ENCODE measurements at places on chromosomes 1 and 21. TPM values are rescaled to one million over a fixed set of nuclear protein-coding genes. Genes with fewer than 3 reads are reported as not detected.

LCE6A gene
- not detected for polyA plus RNA-seq

GRCh38 chr1:201928266-201928665 lies 18.1 kb downstream of the LMOD1 start:
- DNase-seq: no peak

GRCh38 chr1:212964102-212964501 lies 13.8 kb downstream of the VASH2 start:
- no peak for DNase-seq

- peak; percentile 83 for DNase-seq
These were observed 23.9 kb upstream of the KCTD3 start for GRCh38 chr1:215543191-215543606.

DNA sequence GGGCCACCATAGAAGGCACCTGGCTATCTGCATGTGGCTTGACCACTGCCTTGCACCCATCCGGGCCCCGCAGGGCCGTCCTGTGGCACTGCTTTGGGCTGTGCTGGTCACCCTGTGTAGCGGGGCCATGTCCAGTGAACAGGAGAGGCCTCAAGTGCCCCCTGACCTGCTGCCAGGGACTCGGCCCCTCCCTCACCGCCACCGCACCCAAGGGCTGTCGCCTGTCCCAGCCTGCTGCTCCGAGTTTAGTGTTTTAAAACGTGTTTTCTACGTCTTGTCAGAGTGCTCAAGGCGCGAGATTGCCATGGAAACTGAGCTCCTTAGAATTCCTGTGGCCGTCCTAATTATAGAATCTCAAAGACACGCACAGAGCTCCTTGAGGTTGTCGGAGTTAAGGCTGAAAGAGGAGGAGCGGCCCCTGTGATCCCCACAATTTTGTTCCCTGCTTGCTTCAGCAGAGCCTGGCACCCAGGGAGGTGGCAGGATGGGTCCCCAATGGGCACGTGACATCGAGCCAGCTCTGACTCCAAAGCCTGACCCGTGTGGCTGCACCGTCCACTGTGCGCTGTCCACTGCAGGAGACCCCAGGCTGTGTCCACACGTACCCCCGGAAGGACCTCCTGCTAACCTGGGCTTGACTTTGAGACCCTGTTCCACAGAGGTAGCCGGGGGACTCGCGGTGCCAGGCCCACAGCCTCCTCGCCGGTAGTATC lies 66.2 kb downstream of the FAAP20 start:
- no peak for DNase-seq

GRCh38 chr1:98988904-98989555 lies 15.6 kb downstream of the PLPPR5 start:
- DNase-seq: no peak

DNA sequence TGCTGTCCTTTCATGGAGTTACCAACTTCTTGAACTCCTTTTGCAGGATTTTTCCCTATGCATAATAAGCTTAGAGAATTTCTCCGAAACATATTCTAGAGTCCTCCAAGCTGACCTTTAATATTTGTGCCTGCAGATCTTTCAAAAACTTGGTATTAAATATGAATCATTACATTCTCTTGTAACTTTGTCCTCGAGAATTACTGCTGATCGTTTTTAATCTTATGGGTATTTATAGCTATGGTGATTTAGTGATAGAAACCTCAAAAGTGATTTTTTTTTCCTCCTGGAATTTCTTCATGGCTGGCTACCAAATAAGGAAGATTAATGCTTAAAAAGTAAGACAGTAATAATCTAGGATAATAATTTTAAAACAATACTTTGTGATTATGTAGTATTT lies 39.1 kb downstream of the MAP3K21 start:
- no peak for DNase-seq

- DNase-seq: no peak
These were observed 14.9 kb downstream of the EDEM3 start for GRCh38 chr1:184739796-184740195.

DNA sequence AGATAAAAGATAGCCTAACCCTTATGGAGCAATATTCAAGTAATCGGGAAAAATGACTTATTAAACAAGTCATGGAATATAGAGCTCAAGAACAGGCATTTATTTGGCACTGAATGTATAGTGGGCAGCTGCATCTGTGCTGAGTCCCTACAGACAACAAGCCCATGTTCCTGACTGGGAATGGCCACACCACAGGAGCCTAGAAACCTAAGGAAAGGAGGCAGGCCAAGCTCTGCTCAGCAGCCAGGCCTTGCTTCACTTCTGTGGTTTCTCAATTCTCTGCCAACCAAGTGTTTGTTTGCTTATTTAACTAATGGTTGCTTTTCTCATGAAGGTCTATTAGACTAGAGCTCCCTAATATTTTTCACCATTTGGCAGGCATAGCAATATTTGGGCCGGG lies 21.5 kb downstream of the AK2 start:
- DNase-seq: no peak

DNA sequence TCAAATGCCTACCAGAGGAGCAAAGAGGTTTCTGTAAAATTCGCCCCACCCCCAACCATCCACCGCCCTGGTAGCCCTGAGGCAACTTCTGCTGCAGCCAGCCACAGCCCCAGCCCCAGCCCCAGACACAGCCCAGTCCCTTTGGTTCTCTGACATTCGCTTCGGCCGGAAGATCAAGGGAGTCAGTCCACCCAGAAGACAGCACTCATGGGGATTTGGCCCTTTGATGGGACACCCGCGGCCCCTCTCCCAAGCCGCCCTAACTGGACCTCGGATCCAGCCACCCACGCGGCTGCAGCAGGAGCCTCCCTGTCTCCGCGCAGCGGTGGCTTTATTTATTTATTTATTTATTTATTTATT lies 3881.0 kb downstream of the SRGAP2C start:
- no peak for DNase-seq

DNA sequence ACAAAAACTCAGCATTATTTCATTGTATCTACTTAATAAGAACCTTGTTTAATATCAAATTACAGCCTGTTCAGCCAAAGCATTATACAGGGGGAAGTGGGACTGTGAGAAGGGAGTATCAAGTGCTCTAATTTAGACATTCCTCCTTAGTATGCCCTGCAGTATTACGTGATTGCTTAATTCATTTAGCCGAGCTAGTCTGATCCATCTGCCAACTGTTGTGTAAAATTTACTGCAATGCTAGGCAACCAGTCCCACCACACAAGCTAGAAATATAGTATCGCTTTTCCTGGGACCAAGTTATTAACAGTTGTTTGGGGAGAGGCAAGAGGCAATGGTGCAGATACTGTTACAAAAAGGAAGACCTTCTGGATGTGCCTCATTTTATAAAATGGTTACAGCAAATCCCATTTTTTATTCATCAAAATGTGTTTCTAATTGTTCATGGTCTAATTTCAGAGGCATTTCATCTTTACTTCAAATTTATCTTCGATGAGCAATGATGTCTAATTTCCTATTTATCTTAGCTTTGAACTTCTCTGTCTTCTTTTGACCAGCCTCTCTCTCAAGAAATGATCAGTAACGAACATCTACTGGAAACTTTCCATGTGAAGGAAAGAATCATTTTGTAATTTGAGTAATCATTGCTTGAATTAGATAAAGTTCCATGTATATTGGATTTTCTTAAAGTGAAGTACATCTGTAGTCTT lies 283.3 kb downstream of the DUSP10 start:
- DNase-seq: peak; percentile 43

DNA sequence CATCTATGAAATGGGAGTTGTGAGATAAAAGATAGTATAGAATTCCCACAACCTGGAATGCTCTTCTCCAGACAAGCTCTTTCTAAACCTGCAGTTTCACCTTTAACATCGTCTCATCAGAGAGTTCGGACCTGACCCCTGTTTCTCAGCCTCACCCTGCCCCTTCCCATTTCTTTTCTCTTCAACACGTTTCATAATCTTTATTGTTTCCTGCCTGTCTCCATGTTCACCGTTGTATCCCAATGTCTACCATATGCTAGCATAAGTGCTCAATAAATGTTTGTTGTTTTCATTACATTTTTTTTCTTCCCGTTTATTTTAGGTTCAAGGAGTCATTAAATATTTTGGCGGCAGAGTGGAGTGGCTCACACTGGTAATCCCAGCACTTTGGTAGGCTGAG lies 32.4 kb downstream of the SESN2 start:
- DNase-seq: no peak

SPATA21 gene
- not detected for polyA plus RNA-seq

CFHR2 gene
- not detected for polyA plus RNA-seq

- DNase-seq: no peak
These were observed 22.9 kb downstream of the RNU1-1 start for GRCh38 chr1:16491056-16491675.

GRCh38 chr1:95085376-95085775 lies 12.6 kb upstream of the ALG14 start:
- no peak for DNase-seq

PAPPA2 gene
- 0.09 TPM for polyA plus RNA-seq

LRRC7 gene
- 0.02 TPM for polyA plus RNA-seq

DNA sequence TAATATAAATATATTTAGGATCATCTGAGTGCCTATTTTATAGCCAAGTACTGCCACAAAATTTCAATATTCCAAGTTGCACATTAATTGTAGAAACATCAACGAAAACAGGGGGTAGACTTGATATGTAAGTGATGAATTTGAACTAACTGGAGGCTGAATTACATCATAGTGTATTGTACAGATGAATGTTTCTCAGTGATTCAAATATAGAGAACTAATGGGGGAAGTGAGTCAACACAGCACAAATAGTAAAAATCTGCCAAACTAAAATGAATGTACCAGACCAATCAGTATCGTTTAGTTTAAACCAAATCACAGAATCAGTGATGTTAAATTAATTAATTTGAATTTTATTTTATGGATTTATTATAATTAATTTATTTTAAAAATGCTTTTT lies 42.8 kb downstream of the RTCA start:
- DNase-seq: peak; percentile 70

TARDBP gene
- polyA plus RNA-seq: 88.6 TPM

C1orf87 gene
- polyA plus RNA-seq: not detected

WDR64 gene
- not detected for polyA plus RNA-seq

GRCh38 chr1:203769505-203770343 lies 4.7 kb downstream of the LAX1 start:
- DNase-seq: peak; percentile 94

- no peak for DNase-seq
These were observed 181.6 kb downstream of the ZNF326 start for GRCh38 chr1:90176530-90176929.

MLLT11 gene
- 11.1 TPM for polyA plus RNA-seq

PGBD5 gene
- not detected for polyA plus RNA-seq

DNA sequence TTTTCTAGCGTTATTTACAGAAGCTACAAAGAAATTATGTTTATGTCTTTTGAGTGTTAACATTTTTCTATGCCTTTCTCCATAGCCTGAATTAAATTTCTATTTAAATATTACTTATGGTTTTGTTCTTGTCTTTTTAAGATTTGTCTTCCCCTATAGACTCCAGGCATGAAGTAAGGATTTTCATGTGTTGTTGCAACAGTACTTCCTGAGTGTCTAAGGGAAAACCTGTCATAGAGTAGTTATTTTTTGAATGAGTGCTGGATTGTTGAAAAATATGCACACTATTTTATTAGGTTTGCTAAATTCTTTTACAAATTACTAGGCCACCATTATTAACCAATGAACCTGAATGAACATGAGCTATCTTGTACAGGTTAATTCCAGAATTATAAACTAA lies 27.1 kb downstream of the SAMSN1 start:
- no peak for DNase-seq

GRCh38 chr1:221873673-221874072 lies 131.8 kb upstream of the DUSP10 start:
- no peak for DNase-seq

- DNase-seq: no peak
These were observed 22.1 kb downstream of the TFB2M start for GRCh38 chr1:246544001-246544400.

GRCh38 chr1:52574594-52574993 lies 21.7 kb upstream of the TUT4 start:
- peak; percentile 95 for DNase-seq

DNA sequence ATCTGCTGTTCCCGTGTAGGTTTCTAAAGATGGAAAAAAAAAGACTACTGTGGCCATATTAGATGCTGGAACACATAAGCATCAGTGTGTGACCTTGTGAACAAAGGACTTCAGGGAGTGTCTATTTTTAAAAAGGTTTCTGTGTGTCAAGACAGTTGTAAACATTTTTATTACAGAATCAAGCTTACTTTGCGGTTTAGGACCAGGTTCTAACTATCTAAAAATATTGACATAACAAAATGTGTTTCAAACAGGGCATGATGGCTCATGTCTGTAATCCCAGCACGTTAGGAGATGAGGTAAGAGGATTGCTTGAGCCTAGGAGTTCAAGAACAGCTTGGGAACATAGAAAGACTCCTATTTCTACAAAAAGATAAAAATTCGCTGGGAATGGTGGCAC lies 7.1 kb upstream of the DDI2 start:
- DNase-seq: peak; percentile 19
